ACHN (cell line): ENCODE measurements at places on chromosomes 16 and 17.
A peak's percentile ranks its signal among the peaks of the same experiment; 100 is the strongest.

- DNase-seq: no peak
Observed at GRCh38 chr16:71885261-71885650, 1.3 kb upstream of the ZNF821 start.

GRCh38 chr17:50211249-50212120 lies 10.1 kb upstream of the COL1A1 start:
- DNase-seq: no peak

GRCh38 chr17:43814026-43814425 lies 18.9 kb downstream of the MPP3 start:
- DNase-seq: no peak

DNA sequence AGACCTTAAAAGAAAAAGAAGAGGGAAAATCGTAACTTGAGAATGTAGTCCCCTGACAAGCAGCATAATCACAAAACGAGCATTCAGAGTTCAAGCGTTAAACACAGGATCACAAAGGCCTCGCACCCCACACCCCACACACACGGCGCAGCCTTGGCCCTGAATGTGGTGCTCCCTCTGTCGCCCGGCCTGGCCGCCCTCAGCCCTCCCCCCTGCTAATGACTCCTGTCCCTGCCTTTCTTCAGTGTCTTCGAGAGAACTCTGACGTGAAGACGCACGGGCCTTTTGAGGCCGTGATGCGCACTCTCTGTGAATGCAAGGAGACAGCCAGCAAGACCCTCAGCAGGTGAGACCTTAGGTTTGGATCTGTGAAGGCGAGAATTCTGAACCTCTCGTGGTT lies 47.5 kb upstream of the ENDOV start:
- DNase-seq: no peak

GRCh38 chr17:22233382-22233781 lies 541.1 kb downstream of the KCNJ18 start:
- no peak for DNase-seq

GRCh38 chr16:53626161-53626560 lies 77.5 kb downstream of the RPGRIP1L start:
- no peak for DNase-seq

DNA sequence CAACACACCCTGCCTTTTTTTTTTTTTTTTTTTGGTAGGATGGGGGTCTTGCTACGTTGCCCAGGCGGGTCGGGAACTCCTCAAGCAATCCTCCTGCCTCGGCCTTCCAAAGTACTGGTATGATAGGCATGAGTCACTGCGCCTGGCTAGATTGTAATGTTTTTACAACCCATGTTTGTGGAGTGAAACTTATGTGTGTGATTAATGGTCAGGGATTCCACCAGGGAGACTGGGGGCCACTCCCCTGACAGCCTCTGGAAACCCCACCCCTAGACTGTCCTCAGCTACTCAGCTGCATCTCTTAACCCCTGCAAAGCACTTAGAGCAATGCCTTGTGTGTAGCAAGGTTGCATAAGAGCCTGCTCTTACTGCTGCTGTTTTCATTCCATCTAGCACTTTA lies 220.5 kb downstream of the PARN start:
- peak; percentile 69 for DNase-seq

DNA sequence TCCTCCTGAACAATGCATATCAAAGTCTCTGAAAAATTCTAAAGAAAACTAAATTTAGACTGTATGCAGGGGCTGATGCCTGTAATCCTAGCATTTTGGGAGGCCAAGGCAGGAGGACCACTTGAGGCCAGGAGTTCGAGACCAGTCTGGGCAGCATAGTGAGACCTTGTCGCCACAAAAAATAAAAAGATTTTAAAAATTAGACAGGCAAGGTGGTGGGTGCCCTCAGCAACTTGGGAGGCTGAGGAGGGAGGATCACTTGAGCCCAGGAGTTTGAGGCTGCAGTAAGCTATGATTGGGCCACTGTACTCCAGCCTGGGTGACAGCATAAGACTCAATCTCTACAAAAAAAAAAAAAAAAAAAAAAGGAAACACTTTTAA lies 30.1 kb upstream of the MMD start:
- DNase-seq: no peak

GRCh38 chr17:35726953-35727460 lies 4.4 kb upstream of the RASL10B start:
- DNase-seq: no peak

DNA sequence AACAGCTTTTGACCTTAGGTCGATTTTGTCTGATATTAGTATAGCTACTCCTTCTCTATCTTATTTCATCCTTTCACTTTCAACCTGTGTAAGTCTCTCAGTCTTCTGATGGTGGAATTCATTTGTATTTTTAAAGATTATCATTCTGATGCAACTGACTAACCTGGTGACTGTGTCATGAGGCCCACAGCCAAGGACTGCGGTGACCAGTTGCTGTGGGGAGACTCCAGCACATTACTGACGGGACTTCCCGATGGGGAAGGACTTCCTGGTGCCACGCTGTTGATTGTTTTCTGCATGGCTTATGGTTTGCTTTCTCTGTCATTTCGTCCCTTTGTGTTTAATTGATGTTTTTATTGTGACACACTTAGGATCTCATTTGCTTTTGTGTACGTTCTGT lies 34.2 kb downstream of the RMI2 start:
- DNase-seq: no peak

GRCh38 chr17:51006601-51007000 lies 114.1 kb downstream of the SPAG9 start:
- DNase-seq: peak; percentile 47

- DNase-seq: no peak
Observed at GRCh38 chr17:49965524-49965909, 3.5 kb upstream of the DLX4 start.

- DNase-seq: no peak
Observed at GRCh38 chr16:22093331-22093730, 990 bp downstream of the VWA3A start.

GRCh38 chr17:28938552-28938951 lies 12.8 kb downstream of the PHF12 start:
- no peak for DNase-seq

GRCh38 chr17:10610884-10611283 lies 46.2 kb downstream of the MYH3 start:
- no peak for DNase-seq

- peak; percentile 65 for DNase-seq
Observed at GRCh38 chr16:57475711-57476339, 10.5 kb downstream of the DOK4 start.

GRCh38 chr17:37713624-37714023 lies 31.2 kb downstream of the HNF1B start:
- DNase-seq: no peak

- DNase-seq: no peak
Observed at GRCh38 chr17:4187076-4187475, 44.1 kb downstream of the CYB5D2 start.

DNA sequence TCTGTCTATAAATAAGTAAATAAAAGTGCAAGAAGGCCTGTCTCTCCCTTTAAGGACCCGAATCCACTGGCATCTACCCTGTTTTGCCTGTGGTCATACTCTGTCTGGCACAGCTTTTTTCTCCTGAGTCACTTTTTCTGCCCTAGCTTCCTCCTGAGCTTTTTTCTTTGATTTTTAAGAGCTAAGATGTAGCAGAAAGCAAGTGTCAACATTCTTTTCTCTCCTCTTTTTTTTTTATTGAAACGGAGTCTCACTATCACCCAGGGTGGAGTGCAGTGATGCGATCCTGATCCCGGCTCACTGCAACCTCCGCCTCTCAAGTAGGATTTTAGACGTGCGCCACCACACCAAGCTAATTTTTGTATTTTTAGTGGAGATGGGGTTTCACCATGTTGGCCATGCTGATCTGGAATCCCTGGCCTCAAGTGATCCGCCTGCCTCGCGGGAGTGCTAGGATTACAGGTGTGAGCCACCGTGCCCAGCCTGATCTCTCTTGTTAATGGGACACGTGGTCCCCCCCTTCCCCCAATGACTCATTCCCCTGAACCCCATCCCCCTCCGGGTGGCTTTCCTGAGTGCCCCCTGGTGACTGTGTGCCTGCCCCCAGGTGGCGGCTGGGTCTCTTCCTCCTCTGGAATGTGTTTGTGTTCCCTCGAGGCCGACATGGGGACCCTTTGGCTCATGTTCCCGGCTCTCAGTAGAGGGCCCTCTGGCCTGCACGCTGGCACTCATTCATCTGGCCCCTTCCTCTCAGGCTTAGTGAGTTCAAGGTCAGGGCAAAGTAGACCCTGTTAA lies 14.2 kb downstream of the C16orf90 start:
- no peak for DNase-seq

DNA sequence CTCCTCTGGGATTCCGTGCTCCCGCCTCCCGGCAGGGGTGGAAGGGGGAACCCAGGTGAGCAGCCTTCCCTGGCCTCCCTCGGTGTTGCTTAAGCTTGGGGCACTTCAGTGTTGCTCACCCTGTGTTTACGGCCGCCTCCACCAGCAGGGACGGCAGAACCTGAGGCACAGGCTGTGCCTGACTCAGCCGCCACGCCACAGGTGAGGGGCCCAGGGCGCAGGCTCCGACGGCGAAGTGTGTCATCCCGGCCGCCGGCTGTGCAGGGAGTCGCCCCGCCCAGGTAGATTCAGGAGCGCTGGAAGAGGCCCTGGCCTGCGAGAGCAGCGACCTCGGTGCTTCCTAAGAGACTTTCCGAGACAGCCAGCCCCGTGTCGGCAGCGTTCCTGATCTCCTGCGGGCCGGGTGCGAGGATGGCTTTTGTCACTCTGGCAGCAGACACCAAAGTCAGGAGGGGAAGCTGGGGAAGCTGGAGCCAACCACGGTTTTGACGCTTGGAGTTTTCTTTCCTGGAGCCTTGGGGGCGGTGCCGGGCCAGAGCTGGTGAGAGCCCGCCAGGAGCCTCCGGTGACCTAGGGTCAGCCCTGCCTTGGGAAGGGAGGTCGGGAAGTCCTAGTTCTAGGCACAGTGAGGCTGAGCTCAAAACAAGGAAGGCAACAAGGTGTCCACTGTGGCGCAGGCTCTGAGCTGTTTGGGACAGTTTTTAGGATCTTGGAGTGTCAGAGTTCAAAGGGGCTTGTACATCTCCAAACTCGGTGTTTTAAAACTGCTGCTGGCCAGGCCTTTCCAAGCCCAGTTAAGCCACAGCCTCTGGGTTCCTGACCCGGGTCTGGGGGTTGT lies 2.1 kb downstream of the GSE1 start:
- DNase-seq: no peak

DNA sequence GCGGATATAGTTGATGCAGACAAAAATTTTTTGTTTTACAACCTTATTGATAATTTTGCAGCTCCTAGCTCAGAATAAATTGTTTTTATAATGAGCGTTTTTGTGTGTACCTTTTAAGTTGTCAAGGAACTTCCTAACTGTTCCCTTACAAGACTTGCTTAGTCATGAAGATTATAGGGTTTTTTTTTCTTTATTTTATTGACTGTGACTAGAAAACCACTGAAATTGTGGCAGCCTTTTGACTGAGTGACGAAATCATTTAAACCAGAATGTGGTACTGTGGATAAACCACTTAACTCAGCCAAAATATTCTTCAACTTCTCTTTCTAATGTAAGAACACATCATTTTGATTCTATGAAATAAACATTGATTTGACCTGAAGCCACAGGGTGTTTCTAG lies 40.8 kb upstream of the VPS4A start:
- no peak for DNase-seq

DNA sequence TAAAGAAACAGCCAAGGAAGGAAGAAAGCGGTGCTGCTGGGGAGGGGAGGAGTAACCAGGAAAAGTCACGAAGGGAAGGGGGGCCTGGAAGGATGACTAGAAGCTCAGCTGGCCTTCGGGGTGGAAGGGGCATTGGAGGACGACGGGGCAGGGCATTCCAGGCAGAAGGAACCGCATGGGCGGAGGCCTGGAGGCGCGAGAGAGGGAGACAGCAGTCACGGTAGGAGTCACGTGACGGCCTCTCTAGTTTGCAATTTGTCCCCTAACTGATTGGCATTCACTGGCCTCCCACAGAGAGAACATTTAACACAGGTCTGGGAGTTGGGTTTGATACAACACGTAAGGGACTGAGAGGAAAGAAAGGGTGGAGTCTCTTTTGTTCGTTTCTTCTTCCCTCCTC lies 63.9 kb downstream of the RTN4RL1 start:
- no peak for DNase-seq

- DNase-seq: no peak
Observed at GRCh38 chr17:56320443-56320842, 167.2 kb downstream of the ANKFN1 start.

- DNase-seq: no peak
Observed at GRCh38 chr16:19513377-19514053, 8.4 kb downstream of the GDE1 start.

- DNase-seq: peak; percentile 23
Observed at GRCh38 chr16:51049678-51050376, 101.2 kb downstream of the SALL1 start.
